Myocyte (in vitro differentiated cells): ENCODE measurements at places on chromosomes 11 and 22. TPM values are rescaled to one million over a fixed set of nuclear protein-coding genes. Genes with fewer than 3 reads are reported as not detected.
A peak's percentile ranks its signal among the peaks of the same experiment; 100 is the strongest.

GRCh38 chr11:46741600-46742484 lies 22.8 kb downstream of the F2 start:
- no peak for DNase-seq

GRCh38 chr11:2153581-2154194 lies 7.3 kb downstream of the INS start:
- DNase-seq, result no peak

DNA sequence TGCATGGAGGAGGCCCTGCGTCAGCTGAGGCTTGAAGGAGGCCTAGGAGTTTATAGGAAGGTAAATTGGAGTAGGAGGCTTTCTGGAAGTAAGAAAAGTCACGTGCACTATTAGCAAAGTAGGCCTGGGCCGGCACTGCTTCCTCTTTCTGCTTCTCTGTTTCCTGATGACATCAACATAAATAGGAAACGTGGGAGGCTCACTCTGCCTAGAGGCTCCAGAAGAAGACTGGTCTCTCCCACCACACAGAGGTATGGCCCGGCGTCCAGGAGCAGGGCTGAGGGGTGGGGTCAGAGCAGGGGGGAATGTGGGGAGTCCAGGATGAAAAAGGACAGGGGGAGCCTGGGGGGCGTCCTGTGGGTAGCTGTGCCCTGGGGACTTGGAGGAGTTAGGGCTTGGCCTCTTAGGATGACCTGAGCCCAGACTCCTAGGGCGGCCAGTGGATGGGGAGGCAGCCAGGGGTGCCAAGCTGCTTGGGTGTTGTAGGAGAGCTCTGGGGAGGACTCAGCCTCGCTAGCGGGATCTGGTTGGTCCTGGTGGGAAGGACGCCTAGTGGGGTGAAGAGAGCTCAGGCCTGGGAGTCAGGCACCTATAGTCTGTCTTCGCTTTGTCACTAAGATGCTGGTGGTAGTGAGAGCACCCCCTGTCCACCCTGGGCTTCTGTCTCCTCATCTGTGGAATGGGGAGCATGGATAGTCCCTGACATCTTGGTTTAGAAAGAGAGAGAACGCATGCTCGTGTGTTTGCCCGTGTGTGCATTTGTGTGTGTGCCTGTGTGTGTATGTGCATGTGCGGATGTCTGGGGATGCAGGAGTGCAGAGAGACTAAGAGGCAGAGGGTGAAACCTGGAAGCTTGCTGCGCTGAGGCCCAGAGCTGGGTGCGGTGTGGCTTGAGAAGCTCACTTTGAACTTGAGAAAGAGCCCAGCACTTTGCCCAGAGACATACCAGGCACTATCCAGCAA lies at the start of gene CSF2RB:
TSS of gene CSF2RB (plus strand) at position 202 of the 963 bp plus-strand sequence. CDS start 8,580 bp downstream, outside the sequence.
- no peak for DNase-seq

GRCh38 chr11:77065878-77066228 lies 918 bp upstream of the CAPN5 start:
- DNase-seq, result peak; percentile 42

DNA sequence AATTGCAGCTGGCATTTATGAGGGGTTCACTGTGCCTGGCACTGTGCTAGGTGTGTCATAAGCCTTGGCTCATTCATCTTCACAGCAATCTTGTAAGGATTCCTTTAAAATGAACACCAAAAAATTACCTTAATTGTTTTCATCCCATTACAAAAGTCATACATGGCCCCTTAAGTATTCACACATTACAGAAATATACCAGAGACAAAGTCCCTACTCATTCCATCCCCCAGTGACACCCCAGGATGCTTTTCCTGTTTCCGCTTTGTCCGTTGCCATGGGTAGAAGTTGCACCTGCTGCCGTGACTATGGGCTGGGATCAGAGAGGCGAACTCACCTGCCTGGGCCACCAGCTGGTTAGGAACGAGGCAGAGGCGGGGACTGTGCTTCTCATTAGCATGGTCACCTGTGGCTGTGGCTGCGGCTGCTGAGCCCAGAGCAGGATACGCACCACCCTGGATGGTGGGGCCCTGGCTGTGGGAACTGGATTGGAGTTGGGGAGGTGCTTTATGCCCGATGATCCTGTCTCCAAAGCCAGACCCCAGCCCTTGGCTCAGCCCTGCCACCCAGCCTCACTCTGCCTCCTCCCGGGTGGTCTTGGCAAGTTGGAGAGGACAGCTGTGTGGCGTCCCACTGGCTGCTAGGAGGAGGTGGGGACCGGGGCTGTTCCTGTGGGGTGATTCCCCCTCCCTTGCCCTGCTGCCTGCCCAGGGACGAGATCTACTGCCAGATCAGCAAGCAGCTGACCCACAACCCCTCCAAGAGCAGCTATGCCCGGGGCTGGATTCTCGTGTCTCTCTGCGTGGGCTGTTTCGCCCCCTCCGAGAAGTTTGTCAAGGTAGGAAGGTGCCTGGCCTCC lies 60.8 kb downstream of the MYO7A start:
- no peak for DNase-seq

OR4D9 gene
- total RNA-seq, result not detected in 2 replicates

GRCh38 chr22:45812910-45813309 lies 141.3 kb downstream of the ATXN10 start:
- peak; percentile 65 for DNase-seq

DNA sequence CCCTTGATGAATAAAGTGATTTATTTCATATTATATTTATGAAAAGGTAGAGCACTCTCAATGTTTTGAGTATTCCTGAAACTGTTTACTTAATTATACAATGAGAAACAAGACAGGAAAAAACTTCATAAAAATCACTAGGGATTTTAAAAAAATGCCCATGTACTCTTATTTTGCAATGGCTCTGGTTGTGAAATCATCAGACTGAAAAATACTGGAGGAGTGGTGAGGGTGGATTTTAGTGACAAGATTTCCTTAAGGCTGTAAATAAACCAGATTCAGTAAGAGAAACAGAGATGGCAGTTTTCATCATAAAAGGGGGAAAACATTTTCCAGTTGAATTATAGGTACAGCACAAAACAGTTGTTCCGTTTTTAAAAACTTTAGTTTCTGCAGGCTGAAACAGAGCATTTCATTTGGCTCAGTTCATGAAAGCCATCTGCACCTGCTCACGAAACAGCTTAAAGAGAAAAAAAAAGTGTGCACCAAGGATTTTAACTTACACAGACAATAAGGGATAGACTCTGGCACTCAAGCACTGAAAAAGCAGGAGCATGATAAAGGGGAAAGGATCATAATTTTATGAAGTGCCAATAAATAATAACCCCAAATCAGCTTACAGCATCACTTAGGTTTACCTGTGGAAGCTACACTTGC lies 100.7 kb downstream of the MAML2 start:
- DNase-seq, result no peak

GRCh38 chr11:59560290-59560701 lies 49.0 kb downstream of the OR4D9 start:
- DNase-seq, result peak; percentile 63

SGSM1 gene
- not detected in 2 replicates for total RNA-seq

- DNase-seq, result peak; percentile 10
These were observed 218.3 kb upstream of the CTSC start for GRCh38 chr11:88555829-88556202.

GRCh38 chr11:129695571-129696308 lies 119.9 kb upstream of the TMEM45B start:
- DNase-seq, result peak; percentile 46

GRCh38 chr11:78914503-78914902 lies 339.8 kb upstream of the NARS2 start:
- no peak for DNase-seq

OSBP2 gene
- 19.3 and 29.7 TPM in 2 replicates for total RNA-seq

DNA sequence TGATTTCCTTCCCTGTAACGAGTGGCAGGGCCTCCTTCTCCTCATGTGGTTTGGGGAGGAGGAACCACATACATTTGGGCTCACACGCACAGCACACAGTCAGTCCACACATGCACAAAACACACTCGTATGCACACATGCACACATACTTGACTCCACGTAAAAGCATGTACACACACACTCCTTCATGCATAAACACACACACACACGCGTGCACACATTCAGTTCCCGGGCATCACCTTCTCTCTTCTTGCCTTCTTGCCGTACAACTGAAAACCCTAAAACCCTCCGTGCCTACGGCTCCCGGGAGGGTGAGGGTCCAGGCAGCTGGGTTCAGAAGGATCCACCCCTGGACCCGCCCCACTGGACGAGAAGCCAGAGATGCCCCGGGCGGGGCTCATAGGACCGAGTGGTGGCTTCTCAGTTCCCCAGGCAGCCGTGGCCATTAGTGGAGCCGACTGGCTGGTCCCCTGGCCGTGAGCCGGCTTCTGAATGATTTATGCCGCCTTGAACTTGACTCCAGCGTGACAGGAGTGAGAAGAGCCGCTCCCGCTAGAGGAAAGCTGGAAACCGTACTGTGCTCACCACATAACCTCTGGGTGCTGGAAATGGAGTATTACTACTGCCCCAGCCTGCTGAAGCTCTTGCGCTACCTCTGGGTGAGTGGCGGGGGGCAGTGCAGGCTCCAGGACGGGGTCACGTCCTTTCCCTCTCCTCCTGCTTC lies 117.4 kb downstream of the KIAA1671 start:
- DNase-seq, result peak; percentile 90

- DNase-seq, result no peak
These were observed 79.2 kb downstream of the TRMU start for GRCh38 chr22:46414704-46415103.

DNA sequence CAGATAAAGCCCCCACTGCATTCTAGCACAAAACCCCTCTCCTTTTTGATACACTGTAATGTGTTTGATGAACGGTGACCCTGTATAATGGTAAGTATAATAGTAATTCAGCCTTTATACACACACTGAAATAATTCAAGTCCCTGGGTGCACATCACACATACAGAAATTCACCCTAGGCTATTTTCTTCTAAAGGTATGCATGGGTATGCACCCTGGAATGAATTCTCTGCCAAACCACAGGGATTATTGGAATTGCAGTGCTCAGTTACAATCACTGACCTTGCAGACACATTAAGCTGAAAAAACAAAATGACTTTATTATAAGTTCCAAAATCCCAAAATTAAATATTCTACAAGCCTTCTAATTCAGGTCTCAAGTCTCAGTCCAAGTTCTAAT lies 245.9 kb upstream of the FAT3 start:
- no peak for DNase-seq

SLCO2B1 gene
- 0.05 TPM in 1 of 2 replicates, not detected in the other for total RNA-seq

GRCh38 chr11:114705280-114706024 lies 27.1 kb downstream of the NXPE2 start:
- DNase-seq, result no peak

DNA sequence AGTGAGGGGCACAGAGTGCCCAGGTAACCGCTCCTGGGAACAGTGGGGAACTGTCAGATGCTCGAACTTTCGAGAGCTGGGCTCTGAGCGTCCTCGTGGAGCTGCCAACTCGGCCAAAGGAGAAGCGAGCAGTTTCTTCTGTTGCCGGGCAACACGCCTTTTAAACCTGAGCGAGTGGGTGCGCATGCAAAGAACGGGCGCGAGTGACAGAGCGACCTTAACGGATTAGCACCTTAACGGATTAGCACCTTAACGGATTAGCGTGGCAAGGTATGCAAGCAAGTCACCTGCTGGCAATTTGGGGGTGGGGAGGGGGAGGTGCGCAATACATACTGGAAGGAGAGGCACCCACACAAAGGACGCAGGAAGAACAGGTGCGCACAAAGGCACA lies 61.8 kb upstream of the PRODH start:
- no peak for DNase-seq

MYOD1 gene
- total RNA-seq, result 398 and 510 TPM in 2 replicates
